ENCODE measurements at places on chromosomes 16 and 17.

- no peak for DNase-seq
These were observed 5.1 kb upstream of the VPS4A start for GRCh38 chr16:69306031-69306430.

DNA sequence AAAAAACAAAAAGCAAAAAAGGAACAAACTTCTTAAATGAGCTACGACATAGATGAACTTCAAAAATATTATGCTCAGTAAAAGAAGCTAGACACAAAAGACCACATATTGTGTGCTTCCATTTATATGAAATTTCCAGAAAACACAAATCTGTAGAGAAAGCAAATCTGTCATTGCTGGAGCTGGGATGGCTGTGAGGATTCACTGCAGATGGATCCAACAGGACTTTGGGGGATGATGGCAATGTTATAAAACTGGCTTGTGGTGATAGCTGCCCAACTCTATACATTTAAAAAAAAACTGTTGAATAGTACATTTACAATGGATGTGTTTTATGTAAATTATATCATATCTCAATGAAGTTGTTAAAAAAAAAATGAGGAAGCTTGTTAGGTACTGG, 52.6 kb upstream of the MAP3K14 start:
- DNase-seq: no peak

- DNase-seq: no peak
These were observed 164.1 kb downstream of the CMIP start for GRCh38 chr16:81608523-81609209.

DNA sequence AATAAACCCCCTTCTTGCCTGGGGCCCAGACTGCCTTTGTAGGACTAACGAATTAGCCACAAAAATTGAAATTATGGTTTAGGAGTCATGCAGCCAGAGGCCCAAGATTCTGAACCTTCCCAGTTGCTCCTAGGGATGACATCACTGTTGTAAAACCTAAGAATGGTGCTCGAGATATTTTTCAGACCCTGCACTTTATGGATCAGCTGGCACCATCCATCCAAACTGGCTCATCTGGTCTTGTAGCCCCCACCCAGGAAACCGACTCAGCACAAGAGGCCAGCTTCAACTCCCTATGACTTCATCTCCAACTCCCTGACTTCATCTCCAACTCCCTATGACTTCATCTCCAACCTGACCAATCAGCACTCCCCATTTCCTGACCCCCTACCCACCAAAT, 10.9 kb upstream of the EVPL start:
- no peak for DNase-seq

- no peak for DNase-seq
These were observed 184.6 kb upstream of the WSB1 start for GRCh38 chr17:27109346-27109745.

DNA sequence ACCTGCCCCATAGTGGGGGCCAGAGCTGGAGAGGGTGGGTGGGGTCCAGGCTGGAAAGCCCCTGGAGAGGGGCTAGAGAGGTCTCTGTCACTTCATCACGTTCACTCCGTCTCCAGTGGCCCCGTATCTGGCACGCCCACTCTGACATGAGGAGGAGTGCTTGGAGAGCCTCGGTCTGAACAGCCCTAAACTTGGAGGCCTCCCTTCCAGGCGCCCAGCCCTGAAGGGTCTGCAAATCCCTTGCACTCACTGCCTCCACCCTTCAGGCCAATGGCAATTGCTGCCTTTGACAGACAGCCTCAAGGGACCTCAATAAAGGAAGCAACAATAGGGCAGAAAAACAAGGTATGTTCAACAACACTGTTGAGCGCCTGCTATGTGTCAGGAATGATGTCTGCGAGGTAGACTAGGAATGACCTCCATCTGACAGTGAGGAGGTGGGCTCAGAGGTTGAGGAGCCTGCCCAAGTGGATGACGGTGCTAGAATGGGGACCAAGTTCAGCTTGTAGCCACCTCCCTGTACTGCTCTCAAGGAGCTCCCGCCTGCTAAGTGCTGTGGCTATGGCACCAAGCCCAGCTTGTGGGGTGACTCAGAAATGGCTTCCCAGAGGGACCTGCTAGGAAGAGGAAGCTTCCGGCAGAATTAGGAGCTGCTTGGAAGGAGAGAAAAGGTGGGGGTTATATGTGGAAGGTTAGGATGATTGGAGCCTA, 2.9 kb upstream of the EPX start:
- DNase-seq: no peak

- DNase-seq: no peak
These were observed 10.4 kb upstream of the LASP1NB start for GRCh38 chr17:38914741-38915638.

DNA sequence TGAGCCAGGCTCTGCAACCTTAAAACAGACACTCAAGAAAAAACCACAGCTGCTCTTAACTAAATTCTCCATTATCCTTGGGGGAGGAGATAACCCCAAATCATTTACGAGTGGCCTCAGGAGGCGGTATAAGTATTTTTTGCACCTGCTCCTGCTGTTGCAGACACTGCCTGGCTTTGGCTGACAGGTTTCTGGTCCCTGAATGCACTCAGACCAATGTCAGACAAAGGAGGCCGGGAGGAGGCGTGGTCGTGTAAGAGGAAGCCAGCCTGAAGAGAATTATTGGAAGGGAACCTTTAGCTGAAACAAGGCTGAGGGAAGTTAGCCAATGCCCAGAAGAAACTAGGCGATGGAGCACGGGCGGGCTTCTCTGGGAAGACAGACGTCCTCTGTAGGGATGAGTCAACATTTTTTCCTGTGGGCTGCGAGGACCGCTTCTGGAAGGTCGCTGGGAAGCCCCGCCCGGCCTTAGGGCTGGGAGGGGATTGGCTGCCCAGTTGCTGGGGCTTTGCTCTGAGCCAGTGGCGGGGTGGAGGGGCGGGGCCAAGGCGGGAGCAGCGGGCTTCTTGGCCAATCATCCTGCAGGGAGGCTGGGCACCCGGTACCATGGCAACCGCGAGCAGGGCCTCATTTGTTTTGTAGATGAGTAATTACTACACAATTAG, 82.3 kb downstream of the CCDC182 start:
- no peak for DNase-seq

- DNase-seq: no peak
These were observed 95.3 kb downstream of the ZNF18 start for GRCh38 chr17:11901931-11902330.

- DNase-seq: no peak
These were observed 14.7 kb upstream of the SKAP1 start for GRCh38 chr17:48444516-48445247.

DNA sequence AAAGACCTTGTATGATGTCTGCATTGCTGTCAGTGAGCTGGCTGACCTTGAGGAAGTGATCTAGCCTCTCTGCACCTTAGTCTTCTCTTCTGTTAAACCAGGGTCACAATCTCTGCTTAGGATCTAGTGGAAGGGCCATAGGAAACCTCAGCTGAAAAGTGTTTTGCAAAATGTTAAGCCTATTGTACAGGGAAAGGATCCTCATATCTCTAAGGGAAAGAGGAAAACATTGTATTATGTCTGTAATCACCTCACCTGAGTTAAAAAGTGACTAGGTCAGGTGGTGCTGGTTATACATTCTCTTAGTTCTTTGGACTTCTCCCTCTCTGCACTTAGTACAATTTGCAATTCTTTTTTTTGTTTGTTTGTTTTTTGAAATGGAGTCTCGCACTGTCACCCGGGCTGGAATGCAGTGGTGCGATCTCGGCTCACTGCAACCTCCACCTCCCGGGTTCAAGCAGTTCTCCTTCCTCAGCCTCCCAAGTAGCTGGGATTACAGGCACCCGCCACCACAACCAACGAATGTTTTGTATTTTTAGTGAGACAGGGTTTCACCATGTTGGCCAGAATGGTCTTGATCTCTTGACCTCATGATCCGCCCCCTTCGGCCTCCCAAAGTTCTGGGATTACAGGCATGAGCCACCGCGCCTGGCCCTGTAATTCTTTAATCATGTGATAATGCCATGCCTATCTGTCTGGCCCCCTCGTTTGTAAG, 2.0 kb upstream of the SEPHS2 start:
- DNase-seq: no peak

GRCh38 chr17:56173026-56173425, 19.8 kb downstream of the ANKFN1 start:
- no peak for DNase-seq

DNA sequence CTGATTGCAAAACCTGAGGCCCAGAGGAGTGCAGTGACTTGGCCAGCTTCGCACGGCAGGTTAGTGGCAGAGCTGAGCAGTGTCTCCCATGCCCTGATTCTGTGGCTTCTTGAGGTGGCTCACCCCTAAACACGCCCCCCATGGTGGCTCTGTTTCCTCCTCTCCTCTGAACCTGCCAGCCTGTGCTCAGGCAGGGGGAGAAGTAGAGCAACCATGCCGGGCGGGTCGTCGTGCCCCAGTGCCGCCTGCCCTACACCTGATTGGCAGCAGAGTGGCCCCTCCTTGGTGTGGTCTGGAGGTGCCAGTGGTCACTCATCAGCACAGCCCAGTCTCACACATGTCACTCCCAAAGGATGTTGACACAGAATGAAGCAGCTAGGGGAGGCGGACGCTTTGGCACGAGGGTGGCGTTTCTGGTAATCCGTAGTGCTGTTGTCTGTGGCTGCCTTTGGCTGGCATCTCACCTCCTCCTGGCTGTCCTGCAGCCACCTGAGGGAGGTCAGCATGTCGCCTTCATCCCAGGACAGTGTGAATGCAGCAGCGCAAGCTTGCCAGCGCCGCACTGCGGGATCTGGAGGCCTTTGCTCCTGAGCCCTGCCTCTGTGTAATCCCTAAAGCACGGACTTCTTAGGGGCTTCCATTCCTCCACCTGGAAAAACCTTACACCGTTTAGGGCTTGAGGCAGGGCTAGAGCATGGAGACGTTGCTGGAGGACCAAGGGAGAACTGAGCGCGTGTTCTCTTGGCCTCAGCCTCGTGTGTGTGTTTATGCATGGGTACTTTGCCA, 294.7 kb downstream of the SEC14L1 start:
- no peak for DNase-seq

GRCh38 chr17:77454242-77455095, 313.7 kb downstream of the SEC14L1 start:
- no peak for DNase-seq

GRCh38 chr17:60468371-60468770, 46.1 kb downstream of the CHCT1 start:
- no peak for DNase-seq

GRCh38 chr16:20799599-20799998, 6.7 kb downstream of the ERI2 start:
- DNase-seq: no peak

DNA sequence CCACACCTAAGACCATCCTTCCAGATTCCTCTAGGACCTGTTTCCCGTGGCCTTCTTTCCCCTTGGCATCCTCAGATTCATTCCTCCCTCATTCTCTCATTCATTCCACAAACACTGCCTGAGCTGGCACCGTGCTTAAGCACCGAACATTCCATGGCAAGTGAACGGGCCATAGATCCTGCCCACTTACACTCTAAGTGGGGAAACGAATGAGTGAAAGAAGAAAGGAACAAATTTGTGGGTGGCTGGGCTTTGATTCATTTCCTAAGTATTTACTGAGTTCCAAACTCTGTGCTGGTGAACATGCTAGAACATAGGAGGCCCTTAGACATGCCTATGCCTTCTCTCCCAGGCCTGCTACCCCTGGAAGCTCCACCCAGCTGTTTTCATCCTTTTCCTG, 30.0 kb downstream of the SRCIN1 start:
- DNase-seq: no peak

DNA sequence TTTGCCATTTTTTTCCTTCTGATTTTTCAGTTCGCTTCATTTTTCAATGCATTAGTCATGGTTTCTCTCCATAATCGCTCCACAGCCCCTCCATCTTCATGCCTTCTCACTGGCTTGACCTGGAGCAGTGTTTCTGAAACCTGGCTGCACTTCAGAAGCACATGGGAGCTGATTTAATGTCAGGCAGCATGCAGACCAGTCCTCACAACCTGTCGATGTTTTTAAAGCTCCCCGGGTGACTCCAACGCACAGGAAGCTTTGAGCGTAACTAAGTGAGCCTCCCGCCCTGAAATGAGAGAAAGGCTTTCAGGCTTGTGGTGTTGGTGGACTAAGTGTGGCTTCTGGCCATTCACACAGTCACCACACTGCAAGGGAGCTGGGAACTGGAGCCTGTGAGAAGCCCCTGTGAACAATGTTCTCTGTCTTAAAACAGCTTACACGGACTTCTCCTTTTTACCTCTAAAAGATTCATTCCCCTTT, 16.8 kb upstream of the DRG2 start:
- DNase-seq: no peak

GRCh38 chr17:42098730-42099399, 592 bp upstream of the ZNF385C start:
- DNase-seq: no peak

DNA sequence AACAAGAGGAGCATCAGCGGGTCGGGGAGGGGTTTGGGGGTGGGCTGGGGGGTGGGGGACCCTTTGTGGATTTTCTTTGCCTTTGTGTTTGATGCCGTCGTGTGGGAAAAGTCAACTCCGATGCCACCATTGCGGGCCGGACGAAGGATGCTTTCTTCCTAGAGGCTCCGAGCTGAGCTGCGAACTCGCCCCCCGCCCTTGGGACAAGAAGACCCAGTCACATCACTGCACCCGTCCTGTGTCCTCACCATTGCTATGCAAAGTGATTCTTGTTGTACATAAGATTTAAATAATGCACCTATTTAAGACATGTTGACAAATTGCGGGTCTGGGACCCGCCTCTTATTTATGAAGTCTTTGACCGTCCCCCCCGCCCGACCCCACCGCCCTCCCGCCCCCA, 69.0 kb upstream of the PLCG2 start:
- no peak for DNase-seq

DNA sequence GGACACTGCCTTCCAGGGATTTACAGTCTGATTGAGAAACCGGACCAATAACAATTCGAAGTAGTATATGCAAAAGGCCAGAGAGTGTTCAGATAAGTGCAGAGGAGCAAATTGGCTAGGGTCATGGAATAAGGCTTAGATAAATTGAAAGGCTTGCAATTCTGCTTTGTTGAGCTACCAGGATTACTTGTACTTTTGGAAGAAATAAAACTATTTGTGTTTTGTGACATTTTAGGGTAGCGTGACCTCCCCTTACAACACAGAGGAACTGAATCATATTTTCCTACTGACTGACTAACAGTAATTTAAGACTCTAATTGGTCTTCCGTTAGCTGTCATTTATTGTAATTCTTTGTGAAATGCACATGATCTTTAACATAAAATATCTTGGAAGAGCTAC, 104.7 kb downstream of the PITPNC1 start:
- DNase-seq: no peak

DNA sequence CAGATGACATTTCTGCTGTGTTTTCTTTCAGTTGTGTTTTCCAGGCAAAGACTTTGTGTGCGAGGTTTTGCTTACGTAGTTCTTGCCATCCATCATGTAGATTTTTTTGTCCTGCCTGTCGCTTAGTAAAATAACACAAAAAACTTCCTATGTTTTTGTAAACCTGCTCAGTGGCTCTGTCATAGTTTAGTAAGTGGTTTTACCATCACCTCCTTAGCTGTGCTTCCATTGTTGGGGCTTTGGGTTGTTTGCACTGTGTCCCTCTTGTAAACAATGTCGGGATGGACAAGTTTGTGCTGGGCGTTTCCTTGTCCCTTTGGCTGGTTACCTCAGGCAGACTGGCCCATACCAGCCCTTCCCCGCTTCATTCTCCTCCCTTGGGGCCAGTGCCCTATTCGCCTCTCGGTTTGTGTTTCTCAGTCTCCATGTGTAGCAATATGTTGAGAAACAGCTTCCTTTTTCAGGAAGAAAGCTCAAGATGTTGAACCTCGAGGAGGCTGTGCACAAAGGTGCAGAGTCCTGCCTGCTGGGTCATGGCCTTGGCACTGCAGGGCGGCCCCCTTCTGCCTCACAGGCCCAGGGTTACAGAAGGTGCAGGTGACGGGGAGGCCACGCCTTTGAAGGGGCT, 74.6 kb downstream of the KSR1 start:
- no peak for DNase-seq
